ENCODE measurements at places on chromosomes 4 and X.

DNA sequence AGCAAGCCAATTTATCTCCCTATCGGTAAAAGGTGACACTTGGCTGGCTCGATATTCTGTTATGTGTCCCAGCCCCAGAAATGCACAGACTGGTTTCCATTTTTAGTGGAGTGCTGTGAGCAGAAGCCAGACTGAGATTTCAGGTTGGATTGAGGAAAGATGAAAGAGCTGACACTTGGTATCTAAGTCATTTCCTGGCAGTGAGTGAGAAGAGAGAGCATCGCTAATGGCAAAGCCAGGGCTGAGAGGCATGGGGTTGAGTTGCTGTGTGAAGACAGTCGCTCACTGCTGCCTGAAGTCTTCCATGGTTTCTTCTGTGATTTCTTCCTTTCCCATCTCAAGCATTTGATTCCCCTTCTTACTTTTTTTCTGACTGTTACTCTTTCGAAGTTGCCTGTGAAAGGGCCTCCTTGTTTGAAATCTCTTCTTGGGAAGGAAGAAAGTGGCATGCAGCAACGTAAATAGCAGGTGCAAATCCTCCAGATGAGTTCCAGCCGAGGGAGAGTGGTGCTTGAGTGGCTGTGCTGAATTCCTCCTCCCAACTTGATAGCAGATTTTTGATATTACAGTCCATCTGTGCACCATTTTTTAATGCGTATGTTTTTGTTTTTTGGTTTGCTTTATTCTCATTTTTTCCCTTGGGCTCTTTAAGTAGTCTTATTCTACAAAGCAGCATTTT, 109.2 kb upstream of the LIMCH1 start:
- DNase-seq = peak; percentile 18

DNA sequence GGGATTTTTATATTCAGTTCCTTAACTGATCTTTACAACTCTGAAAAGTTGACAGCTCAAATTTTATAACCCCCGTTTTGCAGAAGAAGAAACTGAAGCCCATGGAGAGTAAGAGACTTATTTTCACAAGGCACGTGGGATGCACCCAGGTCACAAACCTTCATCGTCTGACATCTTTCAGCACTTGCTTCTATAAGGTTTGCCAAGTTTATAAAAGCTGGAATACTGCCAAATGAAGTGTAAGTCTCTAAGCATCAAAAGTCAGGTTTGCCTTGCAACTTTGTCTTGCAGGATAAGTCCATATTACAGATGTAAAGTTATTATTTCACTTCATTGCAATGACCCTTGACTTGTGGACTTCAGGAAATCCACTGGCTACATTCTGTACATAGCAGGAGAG, 6.3 kb upstream of the KCNIP4 start:
- DNase-seq = no peak

DNA sequence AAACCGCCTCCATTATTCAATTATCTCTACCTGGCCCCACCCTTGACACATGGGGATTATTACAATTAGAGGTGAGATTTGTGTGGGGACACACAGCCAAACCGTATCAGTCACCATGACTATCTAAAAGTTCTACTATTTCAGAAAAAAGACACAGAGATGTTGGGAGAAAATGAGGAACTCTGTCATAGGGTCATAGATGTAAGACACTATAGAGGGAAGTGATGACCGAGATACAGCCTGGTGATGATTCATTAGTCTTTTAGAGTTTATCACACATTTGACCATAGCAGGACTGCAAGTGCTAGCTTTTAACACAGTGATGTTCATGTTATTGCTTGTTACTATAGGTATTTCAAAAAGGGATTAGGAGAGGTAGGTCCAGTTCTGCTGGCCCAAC, 357.0 kb upstream of the AADAT start:
- DNase-seq = no peak

GRCh38 chr4:149077181-149077580, 635.0 kb upstream of the NR3C2 start:
- no peak for DNase-seq

DNA sequence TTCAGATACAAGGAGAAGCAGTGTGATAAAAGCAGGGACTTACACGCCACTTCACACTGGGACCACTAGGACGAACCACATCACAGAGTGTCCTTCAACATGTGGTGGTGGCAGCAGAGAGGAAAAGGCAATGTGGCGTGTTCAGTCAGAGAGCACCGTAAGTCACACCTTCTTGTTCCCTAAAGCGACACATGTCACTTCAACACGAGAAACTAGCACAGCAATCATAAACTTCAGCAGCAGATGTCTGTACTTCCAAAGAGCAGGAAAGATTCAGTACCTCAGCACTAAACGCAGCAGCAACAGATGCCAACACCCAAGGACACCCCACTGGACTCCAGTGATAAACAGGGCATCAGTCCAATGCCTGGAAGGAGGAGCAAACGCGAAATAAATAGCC, 96.7 kb downstream of the AREG start:
- DNase-seq = no peak

DNA sequence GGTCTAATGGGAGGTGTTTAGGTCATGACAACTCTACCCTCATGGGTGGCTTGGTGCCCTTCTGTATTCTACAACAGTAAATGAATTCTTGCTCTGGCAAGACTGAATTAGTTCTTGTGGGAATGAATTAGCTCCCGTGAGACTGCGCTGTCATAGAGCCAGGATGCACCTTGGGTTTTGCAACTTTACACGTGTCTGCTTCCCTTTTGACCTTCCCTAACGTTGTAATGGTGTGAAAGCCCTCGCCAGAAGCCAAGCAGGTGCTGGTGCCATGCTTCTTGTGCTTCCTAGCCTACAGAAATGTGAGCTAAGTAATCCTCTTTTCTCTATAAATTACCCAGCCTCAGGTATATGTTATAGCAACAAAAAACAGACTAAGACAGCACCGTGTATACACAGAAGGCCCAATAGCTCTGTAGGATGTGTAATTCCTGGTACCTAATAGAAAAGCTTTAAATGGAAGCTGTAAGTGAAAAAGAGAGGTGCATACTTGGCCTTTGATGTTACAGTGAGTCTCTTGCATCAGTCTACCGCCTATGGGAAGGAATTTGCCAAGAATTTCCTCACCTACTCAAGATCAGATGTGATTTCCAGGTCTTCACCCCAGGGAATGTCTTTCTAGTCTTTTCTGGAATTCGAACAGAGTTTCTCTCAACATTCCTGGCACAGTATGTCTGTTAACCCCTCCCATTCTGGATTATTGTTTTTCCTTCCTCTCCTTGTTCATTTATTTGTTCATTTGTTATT, 3.2 kb upstream of the ENPEP start:
- no peak for DNase-seq
